ENCODE measurements at places on chromosomes 1 and 21.

GRCh38 chr1:24491577-24492360 lies 10.9 kb upstream of the RCAN3 start:
- no peak for DNase-seq

GRCh38 chr1:182561456-182561855 lies 27.6 kb downstream of the RNASEL start:
- no peak for DNase-seq

DNA sequence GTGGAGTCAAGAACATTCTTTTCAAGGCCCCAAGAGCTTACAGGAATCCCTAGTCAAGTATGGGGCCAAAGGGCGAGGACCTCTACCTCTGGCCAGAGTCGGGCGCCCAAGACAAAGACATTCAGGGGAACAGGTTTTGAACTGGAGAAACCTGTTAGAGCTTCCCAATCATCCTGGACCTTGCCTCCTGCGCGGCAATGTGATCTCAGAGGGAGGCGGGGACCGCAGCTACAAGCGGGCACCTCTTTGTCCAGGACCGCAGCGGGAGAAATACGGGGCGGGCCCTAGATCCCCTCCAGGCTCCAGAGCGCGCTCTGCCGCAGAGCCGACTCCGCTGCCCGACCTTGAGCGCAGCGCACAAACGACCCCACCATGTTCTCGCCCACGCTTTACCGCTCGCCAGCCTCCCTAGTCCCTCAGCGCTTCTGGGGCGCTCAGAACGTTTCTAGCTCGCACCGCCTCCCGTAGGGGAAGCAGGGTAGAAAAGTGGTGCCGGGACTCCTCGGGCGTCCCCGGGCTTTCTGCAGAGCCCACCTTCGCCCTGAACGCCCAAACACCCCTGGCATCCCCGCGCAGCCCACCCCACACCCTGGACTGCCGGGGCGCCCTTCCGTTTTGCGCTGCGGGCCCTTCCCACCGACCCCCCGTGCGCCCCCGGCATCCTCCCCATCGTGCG lies 28.1 kb downstream of the RABIF start:
- DNase-seq: peak; percentile 74

DNA sequence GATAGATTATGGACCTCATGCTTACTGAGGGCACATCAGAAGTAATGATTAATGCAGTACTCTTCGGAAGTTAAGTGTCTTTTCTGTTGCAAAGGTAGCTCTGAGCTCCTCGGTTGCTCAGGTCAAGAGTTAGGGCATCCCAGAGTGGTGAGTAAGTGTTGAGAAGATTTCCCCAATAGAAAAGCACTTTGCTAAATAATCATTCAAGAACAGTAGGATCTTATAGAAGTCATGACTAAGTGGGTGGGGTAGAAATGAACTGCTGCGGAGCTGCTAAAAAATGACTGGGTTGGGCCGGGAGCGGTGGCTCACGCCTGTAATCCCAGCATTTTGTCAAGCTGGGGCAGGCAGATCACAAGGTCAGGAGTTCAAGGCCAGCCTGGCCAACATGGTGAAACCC lies 648.6 kb upstream of the CAMK1G start:
- no peak for DNase-seq

DNA sequence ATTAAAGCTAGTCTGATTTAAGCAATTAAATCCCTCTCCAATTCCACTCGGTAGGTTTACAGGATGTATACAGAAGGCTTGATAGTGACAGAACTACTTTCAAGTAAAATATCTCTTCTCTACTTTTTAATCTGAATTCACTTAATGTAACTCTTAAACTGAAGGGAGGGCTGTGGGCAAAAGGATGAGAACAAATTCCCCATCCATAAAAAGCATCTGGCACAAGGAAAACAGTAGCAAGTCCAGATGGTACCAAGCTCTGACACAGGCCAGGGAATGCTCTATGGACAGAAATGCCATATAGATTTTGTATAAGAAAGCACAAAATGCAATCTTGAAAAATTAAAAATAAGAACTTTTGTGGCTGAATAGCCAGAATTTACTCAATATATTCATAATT lies 53.1 kb upstream of the USH2A start:
- no peak for DNase-seq
